Stimulated activated CD4-positive, alpha-beta T cell treated with anti-CD3 and anti-CD28 coated beads, TNF-alpha, amount 100 ng/mL, for 1 hour (primary cell): ENCODE measurements at places on chromosomes 13 and 19.

DNA sequence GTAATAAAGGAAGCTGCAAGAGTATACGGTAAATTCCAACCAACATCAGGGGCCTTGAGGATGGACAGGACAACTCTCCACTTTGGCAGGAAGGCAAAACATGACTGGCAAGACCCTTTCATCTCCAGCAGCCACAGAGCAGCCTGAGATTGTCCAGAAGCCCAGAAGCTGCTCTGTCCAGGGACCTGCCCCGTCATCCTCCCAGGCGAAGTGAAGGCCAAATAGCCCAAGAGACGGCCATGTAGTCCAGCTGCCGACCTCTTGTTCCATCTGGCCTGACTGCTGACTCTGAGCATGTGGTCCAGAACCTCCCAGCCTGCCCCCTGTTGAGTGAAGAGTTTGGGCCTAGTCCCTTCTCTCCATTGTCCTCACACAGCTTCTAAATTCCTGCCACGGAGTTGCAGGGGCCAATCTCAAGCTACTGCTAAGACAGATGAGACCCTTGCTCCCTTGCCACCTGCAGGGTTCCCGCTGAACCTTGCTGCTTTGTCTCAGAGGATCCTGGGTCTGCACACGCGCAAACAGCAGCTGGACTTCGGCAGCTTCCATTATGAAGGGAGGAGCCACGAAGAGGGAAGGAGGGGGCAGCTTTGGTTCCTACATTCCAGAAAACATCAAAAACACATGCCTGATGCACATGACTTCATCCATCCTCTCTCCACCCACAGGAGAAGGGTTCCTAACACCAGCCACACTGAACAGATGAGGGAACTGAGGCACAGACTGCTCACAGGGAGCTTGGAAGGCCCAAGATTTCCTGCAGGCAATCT, 196.9 kb downstream of the KATNAL1 start:
- DNase-seq, result no peak

DNA sequence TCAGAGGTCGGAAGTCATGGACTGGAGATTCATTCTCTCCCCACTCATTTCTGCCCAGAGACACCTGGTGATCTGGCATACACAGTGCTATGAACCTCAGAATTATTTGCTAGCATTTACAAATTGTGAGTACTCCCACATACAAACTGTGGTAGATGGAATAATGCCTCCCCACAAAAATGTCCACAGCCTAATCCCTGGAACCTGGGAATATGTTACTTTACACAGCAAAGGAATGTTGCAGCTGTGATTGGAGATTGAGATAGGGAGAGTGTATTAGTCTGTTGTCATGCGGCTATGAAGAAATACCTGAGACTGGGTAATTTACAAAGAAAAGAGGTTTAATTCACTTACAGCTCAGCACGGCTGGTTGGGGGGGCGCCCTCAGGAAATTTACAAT, 3.1 kb upstream of the UQCRFS1 start:
- no peak for DNase-seq

GRCh38 chr13:95865080-95865615, 188.1 kb downstream of the UGGT2 start:
- DNase-seq, result no peak

GRCh38 chr13:74218291-74218690, 84.1 kb upstream of the KLF12 start:
- DNase-seq, result no peak

GRCh38 chr13:99378985-99379733, 72.0 kb upstream of the GPR183 start:
- DNase-seq, result no peak

- no peak for DNase-seq
Measured at GRCh38 chr19:6402837-6403608, 10.1 kb upstream of the GTF2F1 start.

GRCh38 chr19:10166046-10166445, 28.7 kb downstream of the DNMT1 start:
- no peak for DNase-seq

- no peak for DNase-seq
Measured at GRCh38 chr13:107568181-107568580, 647.2 kb downstream of the LIG4 start.

DNA sequence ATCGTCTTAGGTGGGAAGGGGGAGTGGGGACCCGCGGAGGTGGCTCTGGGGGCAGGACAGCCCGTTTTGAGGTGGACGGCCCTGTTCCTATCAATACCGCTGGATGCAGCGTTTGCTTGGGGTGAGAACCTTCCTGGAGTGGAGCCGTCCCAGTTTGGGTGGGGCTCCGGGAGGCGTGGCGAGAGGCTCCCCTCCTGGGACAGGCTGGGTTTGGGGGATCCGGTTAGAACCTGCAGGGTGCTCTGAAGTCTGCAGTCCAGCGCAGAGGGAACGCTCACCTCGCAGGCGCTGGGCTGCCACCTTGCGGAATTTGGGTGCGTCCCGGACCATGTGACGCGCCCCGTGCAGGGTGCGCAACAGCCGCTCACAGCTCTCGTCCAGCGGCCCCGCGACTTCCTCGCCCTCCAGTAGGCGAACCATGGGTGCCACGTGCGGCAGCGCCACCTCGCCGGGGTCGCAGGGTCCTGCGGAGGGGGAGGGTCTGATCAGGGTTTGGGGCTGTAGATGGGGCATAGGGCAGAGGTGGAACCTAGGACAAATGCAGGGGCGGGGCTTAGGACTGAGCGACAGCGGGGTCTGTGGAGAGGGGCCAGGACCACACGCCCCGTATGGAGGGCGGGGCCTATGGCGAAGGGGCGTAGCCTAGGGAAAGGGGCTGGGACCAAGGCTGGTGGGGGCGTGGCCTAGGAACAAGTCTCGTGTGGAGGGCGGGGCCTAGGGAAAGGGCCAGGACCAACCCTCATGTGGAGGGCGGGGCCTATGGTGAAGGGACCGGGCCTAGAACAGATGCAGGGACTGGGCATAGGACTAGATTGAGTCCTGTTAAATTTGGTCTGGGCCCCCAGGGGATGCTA, 13.8 kb downstream of the SH2D3A start:
- peak; percentile 46 for DNase-seq

GRCh38 chr13:23268441-23268840, 87.7 kb downstream of the SGCG start:
- peak; percentile 2 for DNase-seq

DNA sequence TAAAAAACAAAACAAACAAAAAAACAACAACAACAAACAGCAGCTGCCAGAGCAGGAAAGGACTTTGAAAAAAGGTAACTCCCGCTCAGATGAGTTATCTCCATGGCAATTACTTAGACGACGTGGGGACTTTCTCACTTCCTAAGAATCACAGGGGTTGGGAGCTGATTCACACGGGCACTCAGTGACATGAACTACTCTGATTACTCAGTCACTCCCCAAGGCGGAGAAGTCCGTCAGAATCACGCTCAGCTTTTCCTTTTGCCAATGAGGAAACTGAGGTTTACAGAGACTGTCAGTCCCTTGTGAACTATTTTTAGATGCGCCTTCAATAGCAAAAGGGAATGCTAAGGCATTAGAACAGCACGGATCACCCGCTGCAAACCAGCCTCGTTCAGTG, 32.3 kb upstream of the MATK start:
- DNase-seq, result no peak

GRCh38 chr19:14418856-14419105, 360 bp downstream of the DDX39A start:
- no peak for DNase-seq

GRCh38 chr13:48393030-48393697, 19.7 kb downstream of the LPAR6 start:
- DNase-seq, result no peak

- no peak for DNase-seq
Measured at GRCh38 chr19:53600217-53600616, 31.6 kb upstream of the DPRX start.

GRCh38 chr13:103859952-103860351, 793.7 kb upstream of the SLC10A2 start:
- no peak for DNase-seq
